ENCODE measurements at places on chromosomes 7 and 10.

DNA sequence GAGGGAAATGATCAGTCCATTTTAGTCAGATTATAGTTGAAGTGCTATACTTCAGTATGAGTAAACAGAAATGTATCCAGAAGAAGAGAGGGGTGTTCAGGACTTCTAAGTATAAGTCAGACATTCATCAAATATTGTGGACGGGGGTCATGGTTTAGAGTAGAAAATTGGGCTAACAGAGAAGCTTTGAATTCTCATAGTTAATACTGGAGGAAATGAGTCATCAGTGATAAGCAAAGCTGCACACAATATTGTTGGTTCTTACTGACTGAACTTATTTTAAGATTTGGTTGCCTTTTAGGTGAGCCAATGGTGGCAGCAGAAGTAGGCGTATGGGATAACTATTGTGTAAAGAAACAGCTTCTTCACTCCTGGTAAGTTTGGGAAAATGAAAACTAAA is 1.7 kb upstream of the SUMF2 start:
- DNase-seq, result no peak

DNA sequence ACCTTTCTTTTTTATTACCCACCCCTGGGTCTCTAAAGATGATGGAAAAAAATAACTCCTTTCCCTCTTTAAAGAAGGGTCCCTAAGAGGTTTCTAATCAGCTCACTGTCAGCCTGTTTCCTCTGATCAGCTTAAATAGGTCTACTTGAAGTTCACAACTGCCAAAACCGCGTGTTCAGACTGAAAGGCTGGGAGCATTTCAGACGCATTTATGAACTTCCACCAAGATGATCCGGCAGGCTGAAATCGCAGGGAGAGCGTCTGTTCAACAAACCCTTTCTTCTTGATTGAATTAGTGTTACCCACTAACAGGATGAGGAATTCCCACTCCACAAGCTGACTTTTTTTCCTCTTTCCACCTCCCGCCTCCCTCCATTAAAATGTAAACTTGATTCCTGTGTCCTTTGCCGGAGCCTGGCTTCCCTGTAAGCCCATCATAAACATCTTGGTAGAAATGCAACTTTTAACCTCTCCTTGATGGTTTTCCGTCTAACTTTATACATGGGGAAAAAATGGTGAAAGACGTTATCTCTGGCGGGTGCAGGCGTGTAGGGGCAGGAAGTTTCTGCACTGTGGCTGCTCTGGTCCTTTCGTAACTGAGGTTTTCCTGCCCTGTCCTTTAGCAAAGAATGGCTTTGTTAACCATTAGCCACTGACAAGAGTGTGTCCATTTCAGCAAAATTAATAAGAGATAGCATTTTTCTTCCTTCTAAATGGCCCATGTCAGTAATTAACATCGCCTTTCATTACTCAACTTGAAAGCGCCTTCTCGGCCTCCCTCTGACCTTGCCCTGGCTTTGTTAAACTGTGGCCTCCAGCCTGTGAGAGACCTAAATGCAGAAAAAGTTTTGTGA is 130.7 kb downstream of the BAMBI start:
- peak; percentile 20 for DNase-seq

GRCh38 chr10:51156926-51157325 is 82.6 kb downstream of the PRKG1 start:
- DNase-seq, result peak; percentile 95

GRCh38 chr10:1142596-1142995 is 86.4 kb downstream of the WDR37 start:
- no peak for DNase-seq
